ENCODE measurements at places on chromosomes 7 and 10. TPM values are rescaled to one million over a fixed set of nuclear protein-coding genes. Genes with fewer than 3 reads are reported as not detected.

TFR2 gene
- total RNA-seq: 2.3 TPM

- no peak for DNase-seq
Measured at GRCh38 chr7:7129381-7129780, 53.0 kb upstream of the C1GALT1 start.

DNA sequence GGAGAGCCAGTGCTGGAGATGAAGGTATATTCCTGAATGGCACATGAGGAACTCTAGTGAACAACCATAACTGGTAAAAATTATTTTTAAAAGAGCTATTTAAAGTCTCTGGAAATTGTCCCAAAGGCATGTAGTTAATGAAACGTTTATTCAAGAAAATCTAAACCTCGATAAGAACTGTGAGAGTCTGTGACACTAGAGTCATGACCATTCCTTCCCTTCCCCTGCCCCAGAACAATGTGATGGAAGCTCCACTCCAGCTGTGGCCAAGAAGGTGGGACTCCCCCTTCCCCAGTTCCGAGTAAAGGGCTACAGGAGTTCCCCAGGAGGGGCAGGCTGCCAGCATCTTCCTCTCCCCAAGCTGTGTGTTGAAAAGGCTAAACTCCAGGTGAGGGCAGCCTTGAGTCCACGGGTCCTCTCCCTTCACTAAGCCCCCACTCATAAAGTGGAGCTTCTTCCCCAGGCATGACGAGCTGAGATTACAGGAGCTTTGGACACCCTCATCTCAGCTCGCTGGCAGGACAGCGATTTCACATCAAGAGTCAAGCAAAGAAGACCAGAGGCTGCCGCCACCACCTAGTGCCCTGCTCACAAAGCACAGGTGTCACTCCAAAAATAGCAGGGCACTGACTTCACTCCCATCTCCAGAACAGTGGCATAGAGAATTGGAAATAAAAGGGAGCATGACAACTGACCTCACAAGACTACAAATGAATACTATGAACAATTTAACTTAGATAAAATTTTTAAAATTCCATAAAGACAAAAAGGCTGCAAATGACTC lies 68.5 kb downstream of the NHLRC2 start:
- no peak for DNase-seq

- no peak for DNase-seq
Measured at GRCh38 chr10:112131346-112131745, 52.2 kb downstream of the GPAM start.
